ENCODE measurements at places on chromosomes 6 and 20. TPM values are rescaled to one million over a fixed set of nuclear protein-coding genes. Genes with fewer than 3 reads are reported as not detected.

GRCh38 chr20:24578567-24579415 is 109.4 kb downstream of the SYNDIG1 start:
- DNase-seq: no peak

GRCh38 chr6:125940247-125941041 is 16.1 kb upstream of the HINT3 start:
- no peak for DNase-seq

DNA sequence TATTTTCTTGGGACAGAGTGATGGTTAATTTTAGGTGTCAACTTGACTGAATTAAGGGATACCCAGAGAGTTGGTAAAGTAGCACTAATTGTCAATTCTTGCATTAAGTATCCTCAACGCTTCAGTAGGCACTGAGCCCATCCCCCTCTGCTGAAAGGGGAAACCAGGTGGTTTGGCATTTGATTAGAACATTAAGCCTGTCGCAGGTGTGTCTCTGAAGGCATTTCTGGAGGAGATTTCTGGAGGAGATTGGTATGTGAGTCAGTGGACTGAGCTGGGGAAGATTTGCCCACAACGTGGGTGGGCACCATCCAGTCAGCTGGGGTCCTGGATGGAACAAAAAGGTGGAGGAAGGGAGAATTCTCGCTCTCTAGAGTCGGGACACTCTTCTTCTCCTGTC is 119.8 kb downstream of the RFX6 start:
- DNase-seq: no peak

DNA sequence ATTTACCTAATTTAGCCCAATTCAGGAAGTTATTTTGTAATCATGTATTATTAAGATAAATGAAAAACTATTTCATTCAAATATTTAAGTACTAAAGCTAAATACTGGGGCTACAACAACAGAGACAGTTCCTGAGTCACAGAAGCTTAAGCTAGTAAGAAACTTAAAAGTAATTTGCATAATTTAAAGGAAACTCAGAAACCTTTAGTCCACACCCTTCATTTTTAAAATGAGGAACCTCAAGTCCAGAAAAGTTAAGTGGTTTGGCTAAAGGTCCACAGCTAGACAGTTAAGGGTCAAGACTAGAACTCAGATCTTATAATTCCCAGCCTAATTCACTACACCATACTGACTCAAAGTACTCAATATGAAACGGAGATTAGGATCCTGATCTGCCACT is 7.2 kb downstream of the LMBRD1 start:
- no peak for DNase-seq

- no peak for DNase-seq
Measured at GRCh38 chr6:131167773-131168172, 32.5 kb downstream of the AKAP7 start.

DNA sequence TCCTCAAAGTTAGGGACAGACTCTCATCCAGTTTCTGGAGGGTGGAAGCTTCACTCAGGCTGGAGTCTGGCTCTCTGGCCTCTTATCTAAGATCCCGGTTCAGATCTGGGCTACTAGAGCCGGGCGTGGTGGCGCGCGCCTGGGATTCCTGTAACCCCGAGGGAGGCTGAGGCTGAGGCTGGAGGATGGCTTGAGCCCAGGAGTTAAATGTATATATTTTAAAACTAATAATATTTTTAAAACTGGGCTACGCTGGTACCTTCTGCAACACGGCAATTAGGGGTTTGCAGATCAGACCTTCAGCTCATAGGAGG is 710 bp upstream of the ZNF343 start:
- no peak for DNase-seq

DNA sequence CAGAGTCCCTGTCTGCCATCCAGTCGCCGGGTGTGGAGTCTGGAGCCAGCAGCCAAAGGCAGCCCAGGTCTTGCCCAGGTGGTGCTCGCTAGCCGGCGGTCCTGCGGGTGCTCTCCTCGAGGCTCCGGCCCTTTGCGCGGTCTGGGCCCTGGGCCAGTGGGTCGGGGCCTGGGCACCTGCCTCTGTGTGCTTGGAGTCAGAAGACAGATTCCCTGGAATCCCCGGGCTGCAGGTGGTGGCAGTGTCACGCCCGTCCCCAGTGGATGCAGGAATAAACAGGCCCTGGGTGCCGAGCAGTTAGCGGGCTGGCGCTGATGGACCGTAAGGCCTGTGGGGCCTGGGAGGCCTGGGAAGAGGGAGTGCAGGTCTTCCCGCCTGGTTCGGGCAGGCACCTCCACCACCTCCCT is 5.3 kb downstream of the SS18L1 start:
- no peak for DNase-seq

Gene SLC22A7
- total RNA-seq: not detected

DNA sequence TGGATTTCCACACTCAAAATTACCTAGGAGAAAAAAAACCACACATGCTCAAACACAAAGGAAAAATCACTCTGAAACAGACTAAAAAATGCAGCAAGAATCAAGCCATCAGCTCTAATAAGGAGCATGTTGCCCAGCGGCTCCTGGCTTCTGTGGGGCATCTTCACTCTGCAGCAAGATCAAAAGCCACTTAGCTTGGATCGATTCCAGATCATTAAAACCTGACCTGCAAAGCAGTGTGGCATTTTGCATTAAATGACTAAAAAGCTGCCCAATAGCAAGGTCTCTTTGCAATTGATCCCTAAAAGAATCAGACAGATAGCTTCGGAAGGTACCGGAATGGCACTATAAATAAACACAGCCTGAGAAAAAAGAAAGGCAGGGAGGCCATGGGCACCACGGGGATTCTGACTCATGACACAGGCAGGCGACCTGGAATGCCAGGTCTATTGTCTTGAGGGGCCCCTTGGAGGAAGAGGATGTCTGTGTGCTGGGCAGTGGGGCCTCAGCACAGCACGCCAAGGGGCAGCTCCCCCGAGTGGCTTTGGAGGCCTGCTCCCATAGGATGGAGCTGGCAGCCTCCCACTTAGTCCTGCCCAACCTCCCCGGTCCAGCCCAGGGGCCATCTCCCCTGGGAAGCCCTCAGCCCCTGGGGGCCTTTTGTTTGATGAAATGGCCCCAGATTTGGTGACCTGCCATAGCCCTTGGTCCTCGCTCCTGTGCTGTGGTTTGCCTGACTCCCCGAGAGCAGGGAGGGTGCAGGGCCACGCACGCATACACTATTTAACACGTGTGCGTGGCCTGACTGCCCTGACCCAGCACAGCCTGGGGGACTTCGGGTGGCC is 7.6 kb downstream of the LEMD2 start:
- DNase-seq: no peak

DNA sequence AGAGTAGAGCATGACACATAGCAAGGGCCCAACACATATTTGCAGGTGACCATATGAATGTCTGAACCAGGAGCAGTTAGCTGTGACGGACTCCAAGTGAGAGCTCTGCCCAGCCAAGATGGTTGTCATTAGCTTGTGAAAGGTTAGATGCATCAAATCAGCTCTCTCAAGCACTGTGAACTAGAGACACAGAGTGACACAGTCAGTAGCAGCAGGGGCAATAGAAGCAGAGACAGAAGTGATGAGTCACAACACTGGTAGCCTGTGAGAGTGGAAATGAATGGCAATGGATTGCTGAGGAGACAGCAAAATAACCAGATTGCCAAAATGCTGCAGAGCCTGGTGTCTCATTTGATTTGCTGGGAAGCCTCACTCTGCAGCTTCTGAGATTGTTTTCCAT is 558.9 kb downstream of the PKHD1 start:
- no peak for DNase-seq

Gene PPP1R14C
- total RNA-seq: not detected

Gene TNFRSF6B
- total RNA-seq: not detected

Gene C20orf202
- not detected for total RNA-seq

GRCh38 chr6:35299674-35300073 is 2.1 kb downstream of the DEF6 start:
- no peak for DNase-seq

DNA sequence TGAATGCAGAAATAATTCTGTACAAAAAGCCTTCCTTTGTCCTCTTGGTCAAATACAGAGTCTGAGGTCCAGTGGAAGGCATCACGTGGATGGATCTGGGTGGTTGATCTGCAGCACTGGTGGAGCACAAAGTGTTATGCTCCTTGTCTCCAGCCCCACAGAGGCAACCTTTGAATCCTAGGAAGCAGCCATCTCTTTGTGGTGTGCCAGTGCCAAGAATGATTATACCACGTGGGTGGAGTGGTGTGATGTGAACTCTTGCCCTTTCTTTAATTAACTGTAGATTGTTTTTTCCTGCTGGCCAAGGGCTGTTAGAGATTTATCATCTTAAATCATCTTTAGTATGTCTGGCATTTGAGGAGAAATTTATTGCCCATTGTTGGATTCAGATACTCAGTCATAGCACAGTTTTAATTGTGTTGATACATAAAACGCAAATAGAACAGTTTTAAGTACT is 31.1 kb downstream of the NCOA7 start:
- DNase-seq: no peak

DNA sequence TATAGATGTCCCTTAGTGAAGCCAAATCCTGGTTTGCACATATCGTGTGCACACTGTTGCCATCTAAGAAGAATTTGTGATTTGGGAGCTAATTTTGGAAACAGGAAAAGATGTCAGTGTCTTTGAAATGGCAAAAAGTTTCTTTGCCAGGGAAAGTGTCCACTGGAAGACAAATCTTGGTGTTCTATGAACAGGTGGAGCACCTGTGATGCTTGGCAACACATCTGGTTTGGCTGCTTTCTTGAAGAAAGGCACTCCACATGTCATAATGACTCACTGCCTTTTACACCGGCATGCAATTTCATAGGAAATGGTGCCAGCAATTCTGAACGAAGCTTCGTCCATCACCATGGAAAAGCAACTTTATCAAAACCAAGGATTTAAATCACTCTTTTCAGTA is 1040.0 kb upstream of the MAP3K7 start:
- DNase-seq: no peak

- DNase-seq: no peak
Measured at GRCh38 chr20:38970302-38970701, 8.2 kb downstream of the DHX35 start.

GRCh38 chr6:136180704-136181511 is 69.2 kb downstream of the MTFR2 start:
- DNase-seq: no peak

Gene PPP1R16B
- 89.9 TPM for total RNA-seq

GRCh38 chr6:143680141-143680540 is 2.4 kb downstream of the PHACTR2 start:
- DNase-seq: no peak

DNA sequence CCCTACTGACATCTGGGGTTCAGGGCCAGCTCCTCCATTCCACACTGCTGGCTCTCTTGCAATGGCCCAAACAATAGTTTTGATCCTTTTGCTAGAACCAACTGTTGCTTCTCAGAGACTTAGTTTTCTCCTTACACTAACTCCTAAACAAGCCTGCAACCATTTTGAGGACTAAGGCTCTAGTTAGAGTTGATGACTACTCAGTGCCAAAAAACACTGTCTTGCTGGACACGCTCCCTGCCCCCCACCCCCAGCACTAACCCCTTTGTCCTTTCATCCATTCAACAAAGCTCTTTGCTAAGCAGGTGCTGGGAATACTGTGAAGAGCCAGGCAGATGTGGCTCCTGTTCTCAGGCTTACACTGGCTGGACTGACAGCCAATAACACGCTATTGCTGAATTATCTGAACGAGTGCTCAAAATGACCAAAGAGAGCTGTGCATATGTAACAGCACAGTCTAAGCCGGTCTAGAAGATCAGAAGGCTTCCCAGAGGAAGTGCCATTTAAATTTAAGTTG is 17.6 kb downstream of the GCLC start:
- no peak for DNase-seq

DNA sequence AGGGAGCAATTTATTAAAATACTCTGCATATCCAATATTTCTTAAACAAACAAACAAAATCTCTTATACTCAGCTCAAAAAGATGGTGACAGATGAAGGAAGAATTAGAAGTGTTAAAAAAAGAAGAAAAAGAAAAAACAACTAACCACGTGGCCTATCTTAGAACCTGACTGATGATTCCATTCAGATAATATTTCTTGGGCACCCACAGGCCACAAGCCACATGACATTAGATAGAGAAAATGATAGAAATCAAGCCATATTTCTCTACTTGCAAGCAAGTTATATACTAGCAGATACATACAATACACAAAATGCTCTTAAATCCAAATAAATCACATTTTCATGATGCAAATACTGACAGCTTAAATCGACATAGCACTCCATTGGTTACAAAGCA is 14.5 kb upstream of the RAMACL start:
- no peak for DNase-seq

Gene NANP
- total RNA-seq: 5.1 TPM

Gene PAX1
- not detected for total RNA-seq

Gene HLA-G
- 0.88 TPM for total RNA-seq

Gene PBOV1
- total RNA-seq: not detected

GRCh38 chr6:148530976-148531375 is 188.3 kb downstream of the SASH1 start:
- no peak for DNase-seq

Gene DZANK1
- 4.8 TPM for total RNA-seq

Gene TEAD3
- total RNA-seq: 0.28 TPM

DNA sequence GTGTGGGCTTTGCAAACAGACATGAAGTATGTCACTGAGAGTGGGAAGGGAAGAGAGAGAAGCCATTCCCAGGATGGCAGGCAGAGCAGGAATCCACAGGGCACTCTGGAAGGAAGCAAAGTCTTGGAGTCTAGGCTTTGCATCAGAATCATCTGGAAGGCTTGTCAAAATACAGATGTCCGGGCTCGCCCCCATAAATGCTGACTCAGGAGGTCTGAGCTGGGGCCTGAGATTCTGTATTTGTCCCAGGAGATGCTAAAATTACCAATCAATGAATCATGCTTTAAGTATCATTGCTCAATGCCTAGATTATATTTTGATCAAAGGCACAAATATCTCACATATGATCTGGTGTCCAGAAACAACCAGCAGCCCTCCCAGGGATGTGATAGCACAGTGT is 46.3 kb upstream of the PTPRT start:
- no peak for DNase-seq

Gene PDSS2
- 10.1 TPM for total RNA-seq

Gene WFDC10B
- not detected for total RNA-seq

Gene KIF25
- not detected for total RNA-seq

DNA sequence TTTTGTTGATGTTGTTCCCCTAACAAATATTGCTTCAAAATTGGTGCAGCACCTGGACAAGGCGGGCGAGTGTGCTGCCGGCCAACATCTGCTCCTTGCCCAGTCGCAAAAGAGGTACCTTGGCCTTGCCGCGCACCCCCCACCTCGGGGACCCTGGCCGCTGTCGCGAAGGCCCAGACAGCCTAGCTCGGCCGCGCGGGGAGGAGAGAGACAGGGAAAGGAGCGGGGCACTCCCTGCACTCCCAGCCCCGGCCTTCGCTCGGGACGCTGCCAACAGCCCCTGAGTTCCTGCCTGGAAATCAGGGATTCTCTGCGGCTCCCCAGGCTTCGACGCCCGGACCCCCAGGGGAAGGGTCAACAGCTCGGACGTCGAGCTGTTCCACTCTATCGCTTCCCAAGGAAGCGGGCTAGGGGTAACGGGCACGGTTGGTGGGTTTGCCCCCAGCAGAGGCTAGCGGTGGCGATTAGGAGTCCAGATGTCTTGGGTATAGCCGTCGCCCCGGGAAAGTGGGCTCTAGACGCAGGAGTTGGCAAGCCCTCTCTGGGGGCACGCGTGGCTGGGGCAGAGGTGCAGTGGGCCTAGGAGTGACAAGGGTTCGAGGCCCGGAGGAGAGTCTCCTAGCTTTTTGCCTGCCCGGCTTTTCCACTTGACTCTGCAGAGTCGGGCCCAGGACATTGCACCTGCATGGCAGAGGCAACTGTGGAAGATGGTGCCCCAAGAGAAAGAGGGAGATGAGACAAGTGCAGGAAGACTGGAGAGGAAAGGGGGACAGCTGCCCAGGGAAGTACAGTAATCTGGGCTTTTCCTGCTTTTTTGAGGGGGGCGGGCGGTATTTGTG is 8.2 kb downstream of the POU3F2 start:
- no peak for DNase-seq

- DNase-seq: no peak
Measured at GRCh38 chr20:49916146-49917002, 1.0 kb upstream of the SPATA2 start.

Gene FOXQ1
- total RNA-seq: 0.08 TPM
